ENCODE measurements at places on chromosomes 3 and 15.

GRCh38 chr15:25596644-25597562 lies 158.1 kb upstream of the UBE3A start:
- no peak for DNase-seq

- DNase-seq: no peak
Observed at GRCh38 chr3:152460936-152461335, 192.2 kb downstream of the MBNL1 start.

- peak; percentile 40 for DNase-seq
Observed at GRCh38 chr15:69573815-69574475, 121.3 kb downstream of the RPLP1 start.

DNA sequence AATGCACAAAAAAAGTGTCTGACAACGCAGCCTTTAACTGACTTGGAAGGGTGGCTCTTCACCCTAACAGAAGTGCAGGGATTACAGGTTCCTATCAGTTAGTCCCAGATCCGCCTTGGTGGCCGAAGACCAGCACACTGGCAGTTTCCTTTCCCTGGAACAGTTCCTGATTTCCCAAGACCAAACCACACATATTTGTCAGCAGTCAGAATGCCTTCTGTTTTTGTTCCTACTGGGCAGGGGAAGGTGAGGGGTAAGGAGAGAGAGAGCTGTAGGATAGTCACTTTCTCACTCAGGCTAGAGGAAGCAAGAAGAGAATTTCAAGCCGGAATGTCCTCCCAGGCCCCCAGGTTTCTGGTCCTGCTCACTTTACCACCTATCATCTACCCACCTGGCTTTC lies 9.2 kb downstream of the CXCR6 start:
- no peak for DNase-seq

GRCh38 chr3:51966922-51967383 lies 301 bp downstream of the PCBP4 start:
- no peak for DNase-seq

DNA sequence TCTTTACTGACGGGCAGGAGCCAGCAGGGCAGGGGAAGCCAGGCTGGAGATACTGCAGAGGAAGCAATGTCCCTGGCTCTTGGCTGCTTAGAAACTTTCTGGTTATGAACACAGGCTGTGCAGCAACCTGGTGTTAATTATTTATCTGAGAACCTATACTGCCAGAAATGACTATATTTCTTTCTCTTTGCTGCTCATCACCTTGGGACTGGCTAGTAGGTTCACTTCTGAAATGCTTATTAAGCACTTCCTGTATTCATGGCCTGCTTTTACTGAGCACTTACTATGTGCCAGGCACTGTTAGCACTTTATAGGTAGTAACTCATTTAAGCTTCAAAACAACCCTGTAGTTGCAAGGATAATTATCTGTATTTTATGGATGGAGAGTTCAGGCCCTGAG lies 57.6 kb downstream of the RAB11A start:
- no peak for DNase-seq

- no peak for DNase-seq
Observed at GRCh38 chr3:141377377-141377776, 9.1 kb downstream of the ZBTB38 start.

- no peak for DNase-seq
Observed at GRCh38 chr3:155282385-155283091, 10.9 kb downstream of the STRIT1 start.

DNA sequence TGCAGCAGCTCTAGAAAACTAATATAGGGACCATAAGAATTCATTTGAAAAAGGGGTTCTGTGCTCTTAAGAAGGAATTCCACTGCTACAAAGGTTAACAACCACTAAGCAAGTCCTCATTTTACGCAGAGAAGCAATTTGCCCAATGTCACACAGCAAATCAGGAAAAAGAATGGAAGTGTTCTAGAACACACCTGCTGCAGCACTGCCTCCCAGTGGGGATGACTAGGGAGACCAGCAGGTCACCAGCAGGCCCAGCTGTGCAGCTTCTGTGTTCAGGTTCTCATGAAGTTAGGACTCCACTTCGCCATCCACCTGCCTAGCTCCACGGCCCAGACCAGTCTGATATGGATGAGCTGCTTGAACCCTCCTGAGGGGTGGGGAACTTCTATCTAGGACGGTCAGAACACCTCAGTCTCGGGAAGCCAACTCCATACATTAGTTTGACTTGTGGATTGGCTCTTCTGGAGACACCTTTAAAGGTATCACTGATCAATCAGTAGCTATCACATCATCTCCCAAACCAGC lies 18.6 kb downstream of the POMGNT2 start:
- no peak for DNase-seq

GRCh38 chr15:54017959-54018358 lies 39.7 kb downstream of the UNC13C start:
- DNase-seq: no peak

DNA sequence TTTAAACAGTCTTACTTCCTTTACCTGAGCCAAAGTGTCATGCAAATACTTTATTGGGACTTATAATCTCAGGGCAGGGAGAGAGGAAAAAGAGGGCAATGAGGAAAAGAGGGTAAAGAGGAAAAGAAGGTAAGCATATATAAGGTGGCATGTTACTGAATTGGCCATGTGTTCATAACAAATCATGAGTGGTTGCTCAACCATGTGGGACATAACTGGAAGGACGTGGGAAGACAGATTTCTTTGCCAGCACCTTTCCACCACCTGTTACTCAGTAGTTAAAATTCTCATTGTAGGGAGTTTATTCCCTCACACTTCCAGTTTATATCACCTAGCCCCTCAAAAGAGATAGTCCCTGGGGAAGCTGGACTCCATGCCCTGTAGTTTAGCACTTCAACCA lies 54.7 kb upstream of the TPRG1 start:
- DNase-seq: no peak

- DNase-seq: no peak
Observed at GRCh38 chr3:176574786-176575185, 622.5 kb downstream of the TBL1XR1 start.

GRCh38 chr15:53458736-53459135 lies 300.7 kb downstream of the WDR72 start:
- no peak for DNase-seq

GRCh38 chr15:68349151-68349550 lies 71.6 kb downstream of the FEM1B start:
- DNase-seq: no peak

GRCh38 chr3:171695426-171695825 lies 114.9 kb downstream of the PLD1 start:
- DNase-seq: no peak

DNA sequence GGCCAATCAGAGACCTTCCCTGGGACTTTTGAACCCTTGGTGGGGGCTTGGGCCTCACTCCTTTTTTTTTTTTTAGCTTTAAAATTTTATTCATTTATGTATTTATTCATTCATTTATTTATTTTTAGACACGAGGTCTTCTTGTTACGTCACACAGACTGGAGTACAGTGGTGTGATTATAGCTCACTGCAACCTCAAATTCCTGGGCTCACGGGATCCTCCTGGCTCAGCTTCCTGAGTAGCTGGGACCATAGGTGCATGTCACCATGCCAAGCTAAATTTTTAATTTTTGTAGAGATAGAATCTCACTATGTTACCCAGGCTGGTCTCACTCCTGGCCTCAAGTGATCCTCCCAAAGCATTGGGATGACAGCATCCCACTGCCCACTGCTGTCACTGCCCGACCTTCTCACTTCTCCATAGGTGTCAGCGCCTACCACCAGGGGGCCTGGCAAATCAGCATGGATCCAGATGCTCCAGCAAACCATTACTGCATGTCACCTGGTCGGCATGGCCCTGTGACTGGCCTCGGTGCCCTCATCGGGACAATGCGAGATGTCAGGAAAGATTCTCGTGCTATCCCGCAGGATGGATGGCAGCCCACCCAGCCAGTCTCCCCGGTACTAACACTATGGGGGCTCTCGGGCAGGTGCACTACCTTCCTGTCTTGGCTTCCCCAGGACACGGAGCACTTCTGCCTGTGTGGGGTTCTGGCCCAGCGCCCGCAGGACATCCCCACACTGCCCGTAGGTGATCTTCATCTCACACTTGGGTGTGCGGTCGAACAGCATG lies 3.0 kb downstream of the MYL3 start:
- peak; percentile 19 for DNase-seq

GRCh38 chr15:51840692-51841091 lies 11.2 kb downstream of the TMOD3 start:
- no peak for DNase-seq

DNA sequence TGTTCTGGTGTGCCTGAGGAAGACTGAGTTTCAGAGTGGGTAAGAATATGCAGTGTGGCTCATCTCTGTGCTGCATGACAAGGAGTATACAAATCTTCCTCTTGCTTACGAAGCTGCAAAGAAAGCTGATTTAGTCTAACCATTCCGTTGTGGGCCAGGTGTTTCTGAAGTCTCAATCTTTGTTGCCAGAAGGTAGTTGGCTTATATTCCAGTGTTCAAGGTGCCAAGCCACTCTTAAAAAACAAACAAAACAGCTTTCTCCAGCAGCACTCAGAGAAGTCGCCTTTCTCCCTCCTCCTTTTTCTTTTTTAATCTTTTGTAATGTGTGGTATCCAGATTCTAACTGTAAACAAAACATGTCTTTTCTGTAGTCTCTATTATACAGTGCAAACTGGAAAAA lies 872.4 kb downstream of the NAALADL2 start:
- no peak for DNase-seq

DNA sequence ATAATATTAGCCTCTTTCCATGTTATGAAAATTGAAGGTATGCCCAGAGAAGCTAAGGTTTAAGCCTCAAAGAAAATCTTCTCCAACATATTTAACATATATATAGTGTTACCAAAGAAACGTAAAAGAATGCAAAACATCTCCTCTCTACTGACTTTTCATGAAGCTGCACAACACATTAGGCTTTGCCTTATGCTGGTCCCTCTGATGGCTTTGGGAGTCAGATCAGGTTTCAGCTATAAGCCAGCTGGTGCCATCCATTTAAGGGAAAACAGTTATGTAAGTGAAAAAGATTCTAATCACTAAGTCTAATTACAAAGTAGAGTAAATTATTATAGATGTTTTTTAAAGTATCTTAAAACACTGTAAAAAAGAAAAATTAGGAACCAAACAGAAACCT lies 410.5 kb downstream of the LSAMP start:
- DNase-seq: no peak

GRCh38 chr3:168839653-168840052 lies 743.9 kb upstream of the GOLIM4 start:
- no peak for DNase-seq

GRCh38 chr3:16950845-16951244 lies 66.1 kb downstream of the PLCL2 start:
- DNase-seq: no peak

- DNase-seq: no peak
Observed at GRCh38 chr3:182979674-182980191, 605 bp downstream of the DCUN1D1 start.

DNA sequence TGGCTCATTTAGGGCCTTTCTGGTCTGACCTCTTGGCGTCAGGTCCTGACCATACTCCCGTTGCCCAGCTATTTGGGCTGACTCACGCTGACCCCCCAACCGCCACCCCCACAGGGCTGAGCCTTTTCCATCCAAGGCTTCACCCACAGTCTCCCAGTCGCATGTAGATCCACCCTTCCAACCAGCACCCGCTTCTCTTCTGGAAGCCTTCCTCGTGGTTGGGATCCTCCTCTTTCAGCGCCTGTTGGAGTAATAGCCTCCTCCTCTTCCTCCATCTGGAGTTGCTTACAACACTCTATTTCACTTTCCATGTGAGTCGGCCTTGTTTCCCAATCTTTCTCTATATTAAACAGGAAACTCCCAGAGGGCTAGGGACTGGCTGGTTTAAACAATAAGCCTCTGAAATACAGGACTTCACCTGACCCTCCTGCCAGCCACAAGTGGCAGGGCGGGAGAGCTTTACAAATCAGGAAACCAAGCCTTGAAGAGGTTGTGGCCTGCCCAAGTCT lies 2.1 kb upstream of the ALAS1 start:
- DNase-seq: no peak

GRCh38 chr3:155978324-155978723 lies 107.9 kb downstream of the GMPS start:
- DNase-seq: no peak

- no peak for DNase-seq
Observed at GRCh38 chr3:46936733-46937250, 39.8 kb downstream of the CCDC12 start.

DNA sequence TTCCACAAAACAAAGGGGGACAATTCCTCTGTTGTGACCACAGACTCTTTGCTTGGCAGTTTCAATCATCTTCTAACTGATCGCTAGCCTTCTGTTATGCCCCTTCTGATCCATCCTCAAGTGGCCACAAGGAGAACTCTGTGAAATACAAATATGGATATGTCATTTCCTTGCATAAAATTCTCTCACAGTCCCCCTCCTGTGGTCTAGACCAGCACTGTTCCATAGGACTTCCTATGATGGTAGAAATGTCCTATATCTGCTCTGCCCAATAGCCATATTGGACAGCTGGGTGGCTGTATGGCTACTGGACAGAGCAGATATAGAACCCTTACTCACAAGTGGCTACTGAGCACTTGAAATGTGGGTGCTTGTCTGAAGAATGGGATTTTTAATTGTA lies 25.9 kb upstream of the SNRK start:
- no peak for DNase-seq

DNA sequence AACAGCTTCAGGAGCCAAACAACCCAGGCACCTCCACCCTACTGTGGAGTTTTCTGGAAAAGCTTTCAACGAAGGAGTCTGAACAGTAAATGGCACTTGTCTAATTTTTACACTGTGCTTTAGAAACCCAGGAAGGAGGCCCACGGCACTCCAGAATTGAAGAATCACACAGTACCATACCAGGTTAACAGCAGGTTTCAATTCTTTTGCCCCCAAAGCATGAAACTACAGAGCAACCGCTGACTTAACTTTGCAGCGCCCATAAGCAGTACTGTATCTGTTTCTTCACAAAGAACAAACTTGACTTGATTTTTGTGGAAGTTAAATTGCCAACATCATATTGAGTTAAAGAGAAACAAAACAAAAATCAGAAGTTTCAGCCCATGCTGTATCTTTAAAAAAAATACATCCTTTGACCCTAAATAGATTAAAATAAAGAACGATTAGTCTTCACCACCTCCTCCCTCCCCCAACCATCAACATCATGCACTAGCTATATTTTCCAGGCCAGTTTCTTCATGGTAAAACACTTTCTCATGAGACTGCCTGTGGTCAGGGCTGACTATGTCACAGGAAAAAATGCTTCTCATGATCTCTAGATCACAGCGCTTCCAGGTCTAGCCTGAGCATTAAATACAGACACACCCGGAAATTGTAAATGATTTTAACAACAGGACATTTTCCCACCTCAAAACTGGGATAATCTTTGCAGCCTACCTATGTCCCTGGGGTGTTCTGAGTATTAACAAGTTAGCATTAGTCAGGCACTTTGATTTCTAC lies 456.3 kb downstream of the FOXP1 start:
- DNase-seq: no peak

DNA sequence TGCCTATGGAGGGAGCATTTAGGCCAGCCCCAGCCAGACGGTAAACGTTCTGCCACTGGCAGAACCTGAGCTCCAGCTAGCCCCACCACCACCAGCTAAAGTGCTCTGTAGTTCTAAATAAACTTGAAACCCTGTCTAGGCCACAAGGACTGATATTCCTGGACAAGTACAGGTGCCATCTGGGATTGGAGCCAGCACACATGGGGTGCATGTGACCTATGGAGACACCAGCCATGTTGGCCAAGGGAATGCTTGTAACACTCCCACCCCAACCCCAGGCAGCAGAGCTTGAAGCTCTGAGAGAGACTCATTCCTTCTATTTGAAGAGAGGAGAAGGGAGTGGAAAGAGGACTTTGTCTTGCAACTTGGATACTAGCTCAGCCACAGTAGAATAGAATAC lies 284.5 kb upstream of the DCBLD2 start:
- DNase-seq: no peak

- DNase-seq: no peak
Observed at GRCh38 chr3:171228240-171228639, 201.7 kb upstream of the SLC2A2 start.

Measured in stimulated activated CD4-positive, alpha-beta T cell treated with anti-CD3 and anti-CD28 coated beads, Interleukin-12 subunit alpha, Interleukin-12 subunit beta, amount 100 ng/mL, for 4 hours (primary cell).